ENCODE measurements at places on chromosomes 2 and 18.

DNA sequence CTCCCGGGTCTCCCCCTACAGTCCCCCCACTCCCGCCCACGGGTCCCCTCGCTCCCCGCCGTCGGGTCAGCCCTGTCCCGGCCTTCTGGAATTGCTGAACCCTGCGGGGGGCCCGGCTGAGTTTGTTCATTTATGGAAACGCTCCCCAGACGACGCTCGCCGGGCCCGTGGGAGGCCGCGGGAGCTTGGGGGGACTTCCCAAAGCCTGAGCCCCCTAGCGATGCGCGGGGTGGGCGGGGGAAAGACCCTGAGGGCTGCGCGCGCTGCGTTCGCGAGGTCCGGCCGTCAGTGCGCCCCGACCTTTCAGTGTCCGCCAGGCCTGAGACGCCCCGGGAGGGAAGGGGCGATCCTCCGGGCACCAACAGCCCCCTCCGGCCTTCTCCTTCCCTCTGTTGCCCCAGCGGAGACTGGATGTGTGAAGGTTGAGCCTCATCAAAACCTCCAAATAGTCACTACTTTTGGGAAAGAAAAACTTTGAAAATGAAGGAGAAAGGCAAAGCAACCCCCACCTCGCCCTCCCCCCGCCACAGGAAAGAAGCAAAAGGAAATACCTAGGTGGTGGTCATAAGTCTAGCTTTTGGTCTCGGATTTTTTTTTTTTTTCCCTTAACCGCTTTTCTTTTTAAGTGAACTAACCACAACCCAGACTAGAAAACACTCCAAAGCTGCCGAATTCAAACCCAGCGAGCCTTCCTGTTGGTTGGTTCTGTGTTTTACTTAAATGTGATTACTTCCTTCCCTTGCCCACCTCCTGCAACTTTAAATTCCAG, 509 bp upstream of the CYS1 start:
- DNase-seq: no peak

DNA sequence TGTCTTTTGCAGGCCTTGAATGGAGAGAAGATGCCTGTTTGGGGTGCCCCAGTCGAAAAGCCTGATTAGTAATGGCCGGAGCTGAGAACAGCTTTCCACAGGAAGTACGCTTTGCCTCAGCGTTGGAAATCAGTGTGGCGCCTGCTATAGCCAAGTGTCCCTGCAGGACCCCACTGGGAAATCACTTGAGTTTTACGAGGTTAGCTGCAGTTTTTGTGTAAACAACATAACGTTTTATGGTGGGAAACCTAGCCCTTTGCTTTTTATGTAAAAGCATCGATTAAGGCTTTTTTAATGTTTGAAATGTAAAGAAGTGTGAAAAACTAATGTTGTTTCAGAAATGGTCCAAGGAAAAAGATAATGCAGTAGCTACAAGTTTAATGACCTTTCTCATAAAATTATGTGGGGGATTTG, 234.2 kb downstream of the TTC32 start:
- no peak for DNase-seq

GRCh38 chr2:194826241-194826640, 830.8 kb upstream of the SLC39A10 start:
- DNase-seq: no peak

GRCh38 chr2:218077464-218078216, 8.6 kb downstream of the RUFY4 start:
- no peak for DNase-seq

- DNase-seq: no peak
Measured at GRCh38 chr2:71891719-71892422, 255.8 kb downstream of the CYP26B1 start.

DNA sequence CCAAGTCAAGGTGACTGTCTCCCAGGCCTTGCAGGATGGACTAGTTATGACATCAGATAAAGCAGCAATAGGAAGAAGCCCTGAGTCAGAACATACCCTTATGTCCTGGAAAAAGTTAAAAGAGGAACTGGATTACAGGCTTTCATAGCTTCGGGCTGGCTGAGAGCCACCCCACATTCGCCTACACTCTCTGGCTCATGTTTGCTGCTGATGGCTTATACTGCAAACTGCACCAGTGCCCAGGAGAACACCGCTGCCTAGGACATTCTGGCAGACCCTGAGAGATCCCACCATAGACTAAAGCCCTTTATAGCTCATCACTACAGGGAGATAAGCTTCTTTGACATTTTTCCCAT, 20.3 kb downstream of the SLC8A1 start:
- no peak for DNase-seq

DNA sequence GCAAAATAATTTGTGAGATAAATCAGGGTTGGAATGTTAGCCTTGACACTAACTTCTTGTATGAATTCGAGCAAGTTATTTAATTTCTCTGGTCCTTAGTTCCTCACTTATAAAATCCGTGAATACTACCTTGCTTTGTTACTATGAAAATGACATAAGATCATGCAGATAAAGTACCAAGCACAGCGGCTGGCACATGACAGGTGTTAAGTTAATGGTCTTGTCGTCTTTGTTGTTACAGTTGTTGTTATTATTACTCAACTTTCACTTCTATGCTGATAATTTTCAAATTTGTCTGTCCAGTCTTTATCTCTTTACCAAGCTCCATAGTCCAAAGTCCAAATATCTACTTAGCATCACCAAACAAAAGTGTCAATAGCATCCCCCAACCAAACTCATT, 482.1 kb downstream of the ARHGAP15 start:
- no peak for DNase-seq

DNA sequence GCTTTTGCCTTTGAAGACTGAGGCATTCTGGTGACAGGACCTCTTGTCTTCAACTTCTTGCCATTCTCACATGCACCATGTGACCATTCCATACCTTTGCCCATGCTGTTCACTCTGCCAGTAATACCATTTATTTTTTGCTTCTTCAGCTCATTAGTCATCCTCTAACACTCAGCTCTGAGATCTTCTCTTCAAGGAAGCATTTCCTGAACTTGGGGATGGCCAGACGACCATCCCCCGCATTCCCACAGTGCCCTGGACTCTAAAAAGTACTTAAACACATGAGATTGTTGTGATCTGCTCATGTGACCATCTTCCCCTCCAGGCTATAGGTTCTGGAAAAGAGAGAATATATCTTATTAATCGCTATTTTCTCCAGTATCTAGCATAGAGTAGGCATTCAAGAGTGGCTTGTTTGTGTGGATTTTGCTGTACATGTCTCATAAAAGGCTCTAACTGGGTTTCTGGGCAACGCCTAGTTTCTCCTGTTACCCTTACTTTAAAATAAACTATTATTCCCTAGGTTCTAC, 33.9 kb downstream of the PAX3 start:
- DNase-seq: no peak
